Body of pancreas (tissue), 4 donors: ENCODE measurements at places on chromosomes 6 and 20. TPM values are rescaled to one million over a fixed set of nuclear protein-coding genes. Genes with fewer than 3 reads are reported as not detected.

GRCh38 chr6:63516186-63516944 is 55.9 kb upstream of the LOC128125822 start:
- peak; percentile 58 for DNase-seq
- peaks cover 55% of the 10 kb centered on the region for H3K4me1 ChIP-seq
- peak overlapping the region; percentile 25 for H3K27ac ChIP-seq
- H3K4me3 ChIP-seq: no peak overlapping the region
- H3K27me3 ChIP-seq: no peaks in the 10 kb centered on the region
- H3K36me3 ChIP-seq: no peaks in the 10 kb centered on the region

- H3K4me1 ChIP-seq: no peaks in the 10 kb centered on the region
- no peaks in the 10 kb centered on the region for H3K27me3 ChIP-seq
- H3K4me3 ChIP-seq: no peak overlapping the region
- no peak overlapping the region for H3K27ac ChIP-seq
- DNase-seq: no peak
These were observed 119.9 kb upstream of the MAFB start for GRCh38 chr20:40808936-40809335.

- no peak for DNase-seq
- H3K36me3 ChIP-seq: no peaks in the 10 kb centered on the region
- no peaks in the 10 kb centered on the region for H3K4me1 ChIP-seq
- H3K27ac ChIP-seq: no peak overlapping the region
- no peak overlapping the region for H3K4me3 ChIP-seq
- no peaks in the 10 kb centered on the region for H3K27me3 ChIP-seq
These were observed 373.6 kb downstream of the CDH26 start for GRCh38 chr20:60331688-60332300.

GRCh38 chr20:20593447-20594170 is 118.8 kb downstream of the RALGAPA2 start:
- DNase-seq: peak; percentile 30
- H3K27me3 ChIP-seq: no peaks in the 10 kb centered on the region
- H3K4me3 ChIP-seq: no peak overlapping the region
- no peak overlapping the region for H3K27ac ChIP-seq
- no peaks in the 10 kb centered on the region for H3K4me1 ChIP-seq
- H3K36me3 ChIP-seq: peaks cover 7% of the 10 kb centered on the region

- peaks cover 3% of the 10 kb centered on the region for H3K4me1 ChIP-seq
- H3K27me3 ChIP-seq: no peaks in the 10 kb centered on the region
- no peak overlapping the region for H3K27ac ChIP-seq
- no peak for DNase-seq
- no peaks in the 10 kb centered on the region for H3K36me3 ChIP-seq
These were observed 84.3 kb downstream of the OPRM1 start for GRCh38 chr6:154123155-154123956.

GRCh38 chr20:35042268-35042667 is 50.3 kb downstream of the TRPC4AP start:
- H3K36me3 ChIP-seq: peaks cover 5% of the 10 kb centered on the region
- DNase-seq: no peak
- H3K4me3 ChIP-seq: no peak overlapping the region
- no peaks in the 10 kb centered on the region for H3K27me3 ChIP-seq
- H3K4me1 ChIP-seq: peaks cover 38% of the 10 kb centered on the region

GRCh38 chr20:57893366-57893999 is 183.7 kb upstream of the PMEPA1 start:
- H3K27ac ChIP-seq: no peak overlapping the region
- DNase-seq: no peak
- no peak overlapping the region for H3K4me3 ChIP-seq
- no peaks in the 10 kb centered on the region for H3K27me3 ChIP-seq
- H3K4me1 ChIP-seq: peaks cover 6% of the 10 kb centered on the region

GRCh38 chr6:139395371-139395770 is 20.9 kb upstream of the CITED2 start:
- H3K4me1 ChIP-seq: peaks cover 4% of the 10 kb centered on the region
- no peaks in the 10 kb centered on the region for H3K27me3 ChIP-seq
- no peaks in the 10 kb centered on the region for H3K36me3 ChIP-seq
- DNase-seq: no peak

DNA sequence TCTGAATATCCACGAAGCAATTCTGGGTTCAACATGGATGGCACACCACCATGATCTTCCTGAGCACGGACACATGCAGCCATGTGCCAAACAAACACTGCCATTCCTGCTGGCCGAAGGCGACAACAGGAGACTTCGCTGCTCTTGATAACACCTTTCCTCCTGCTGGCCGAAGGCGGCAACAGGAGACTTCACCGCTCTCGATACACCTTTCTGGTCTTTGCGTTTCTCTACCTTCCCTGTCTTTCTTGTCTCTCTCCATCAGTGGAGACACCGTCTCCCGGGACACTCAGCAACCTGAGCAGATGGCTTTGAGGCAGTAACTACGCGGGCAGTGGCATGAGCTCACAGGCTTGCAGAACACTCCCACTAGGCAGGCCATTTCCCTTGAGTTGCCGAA is 54.9 kb upstream of the MPC1 start:
- DNase-seq: no peak
- H3K4me3 ChIP-seq: no peak overlapping the region
- no peaks in the 10 kb centered on the region for H3K27me3 ChIP-seq
- no peaks in the 10 kb centered on the region for H3K4me1 ChIP-seq

GRCh38 chr6:122772724-122773415 is 6.6 kb upstream of the FABP7 start:
- H3K27ac ChIP-seq: no peak overlapping the region
- no peaks in the 10 kb centered on the region for H3K27me3 ChIP-seq
- DNase-seq: no peak
- no peaks in the 10 kb centered on the region for H3K36me3 ChIP-seq

- no peaks in the 10 kb centered on the region for H3K36me3 ChIP-seq
- H3K4me3 ChIP-seq: no peak overlapping the region
- H3K27ac ChIP-seq: no peak overlapping the region
- no peak for DNase-seq
- no peaks in the 10 kb centered on the region for H3K4me1 ChIP-seq
These were observed 69.0 kb downstream of the DTNBP1 start for GRCh38 chr6:15593798-15594197.

GRCh38 chr6:82176616-82177015 is 70.9 kb downstream of the IBTK start:
- H3K4me3 ChIP-seq: no peak overlapping the region
- DNase-seq: no peak
- H3K36me3 ChIP-seq: no peaks in the 10 kb centered on the region
- no peaks in the 10 kb centered on the region for H3K27me3 ChIP-seq
- H3K4me1 ChIP-seq: no peaks in the 10 kb centered on the region

- H3K4me3 ChIP-seq: no peak overlapping the region
- no peaks in the 10 kb centered on the region for H3K36me3 ChIP-seq
- H3K27me3 ChIP-seq: no peaks in the 10 kb centered on the region
These were observed 18.4 kb upstream of the RBBP8NL start for GRCh38 chr20:62445553-62446340.

DNA sequence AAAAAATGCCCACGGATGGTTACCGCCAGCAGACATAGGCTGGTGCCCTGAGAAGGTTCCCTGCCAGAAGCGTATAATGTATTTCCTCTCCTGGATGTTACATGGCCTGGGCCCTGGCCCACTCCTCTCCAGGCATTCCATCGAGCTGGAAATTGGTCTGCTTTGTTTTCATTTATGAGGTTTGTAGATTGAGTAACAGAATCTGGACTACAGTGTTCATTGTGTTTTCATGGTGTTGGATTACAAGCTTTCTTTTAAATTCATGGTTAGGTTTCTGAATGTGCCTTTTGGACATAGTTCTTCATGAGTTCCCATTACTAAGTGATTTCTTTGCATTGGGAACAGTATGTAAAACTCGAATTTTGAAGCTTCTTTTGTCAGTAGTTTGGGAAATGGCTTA is 6.4 kb downstream of the TIAM2 start:
- no peaks in the 10 kb centered on the region for H3K36me3 ChIP-seq
- H3K27ac ChIP-seq: no peak overlapping the region
- no peak for DNase-seq
- no peak overlapping the region for H3K4me3 ChIP-seq
- no peaks in the 10 kb centered on the region for H3K27me3 ChIP-seq

GRCh38 chr6:118667988-118668387 is 16.6 kb upstream of the CEP85L start:
- no peaks in the 10 kb centered on the region for H3K36me3 ChIP-seq
- no peak for DNase-seq
- H3K4me1 ChIP-seq: no peaks in the 10 kb centered on the region
- no peaks in the 10 kb centered on the region for H3K27me3 ChIP-seq
- no peak overlapping the region for H3K27ac ChIP-seq

The POM121L2 gene
- total RNA-seq: not detected

The RNF144B gene
- total RNA-seq: 5.4 TPM

The CALHM6 gene
- 2.3 TPM for total RNA-seq

The ECT2L gene
- total RNA-seq: not detected

The TGM3 gene
- not detected for total RNA-seq

The LINC00237 gene
- total RNA-seq: not detected

The SYCP2 gene
- 15.3 TPM for total RNA-seq

The TRIM15 gene
- not detected for total RNA-seq
